ENCODE measurements at places on chromosomes 12 and 14.

- no peaks in the 10 kb centered on the region for H3K36me3 ChIP-seq
- H3K4me1 ChIP-seq, result peaks cover 7% of the 10 kb centered on the region
- H3K4me3 ChIP-seq, result no peak overlapping the region
- no peak overlapping the region for H3K27ac ChIP-seq
- no peak for DNase-seq
- no peaks in the 10 kb centered on the region for H3K27me3 ChIP-seq
Measured at GRCh38 chr12:62849398-62849797, 85.6 kb downstream of the PPM1H start.

GRCh38 chr14:105974902-105975301 lies 448.5 kb downstream of the TMEM121 start:
- H3K36me3 ChIP-seq, result no peaks in the 10 kb centered on the region
- no peak for DNase-seq
- no peak overlapping the region for H3K27ac ChIP-seq
- no peaks in the 10 kb centered on the region for H3K4me1 ChIP-seq
- H3K27me3 ChIP-seq, result no peaks in the 10 kb centered on the region
- no peak overlapping the region for H3K4me3 ChIP-seq

DNA sequence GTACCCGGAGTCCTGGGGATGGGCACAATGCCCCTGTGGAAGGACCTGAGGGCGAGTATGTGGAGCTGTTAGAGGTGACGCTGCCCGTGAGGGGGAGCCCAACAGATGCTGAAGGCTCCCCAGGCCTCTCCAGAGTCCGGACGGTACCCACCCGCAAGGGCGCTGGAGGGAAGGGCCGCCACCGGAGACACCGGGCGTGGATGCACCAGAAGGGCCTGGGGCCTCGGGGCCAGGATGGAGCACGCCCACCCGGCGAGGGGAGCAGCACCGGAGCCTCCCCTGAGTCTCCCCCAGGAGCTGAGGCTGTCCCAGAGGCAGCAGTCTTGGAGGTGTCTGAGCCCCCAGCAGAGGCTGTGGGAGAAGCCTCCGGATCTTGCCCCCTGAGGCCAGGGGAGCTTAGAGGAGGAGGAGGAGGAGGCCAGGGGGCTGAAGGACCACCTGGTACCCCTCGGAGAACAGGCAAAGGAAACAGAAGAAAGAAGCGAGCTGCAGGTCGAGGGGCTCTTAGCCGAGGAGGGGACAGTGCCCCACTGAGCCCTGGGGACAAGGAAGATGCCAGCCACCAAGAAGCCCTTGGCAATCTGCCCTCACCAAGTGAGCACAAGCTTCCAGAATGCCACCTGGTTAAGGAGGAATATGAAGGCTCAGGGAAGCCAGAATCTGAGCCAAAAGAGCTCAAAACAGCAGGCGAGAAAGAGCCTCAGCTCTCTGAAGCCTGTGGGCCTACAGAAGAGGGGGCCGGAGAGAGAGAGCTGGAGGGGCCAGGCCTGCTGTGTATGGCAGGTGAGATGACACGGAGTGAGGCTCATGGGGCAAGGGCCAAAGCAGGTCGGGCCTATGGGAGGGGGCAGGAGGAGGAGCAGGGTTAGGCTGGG lies 4.5 kb downstream of the ARHGEF40 start:
- H3K27ac ChIP-seq, result no peak overlapping the region
- H3K4me3 ChIP-seq, result no peak overlapping the region
- H3K4me1 ChIP-seq, result peaks cover 9% of the 10 kb centered on the region
- no peak for DNase-seq
- peaks cover 28% of the 10 kb centered on the region for H3K36me3 ChIP-seq
- no peaks in the 10 kb centered on the region for H3K27me3 ChIP-seq

GRCh38 chr12:120843472-120843871 lies 60.7 kb downstream of the SPPL3 start:
- H3K27ac ChIP-seq, result no peak overlapping the region
- no peak for DNase-seq
- no peaks in the 10 kb centered on the region for H3K36me3 ChIP-seq
- H3K27me3 ChIP-seq, result no peaks in the 10 kb centered on the region
- H3K4me1 ChIP-seq, result peaks cover 2% of the 10 kb centered on the region
- no peak overlapping the region for H3K4me3 ChIP-seq

GRCh38 chr12:27730097-27730588 lies 19.5 kb downstream of the MRPS35 start:
- no peak for DNase-seq
- no peaks in the 10 kb centered on the region for H3K36me3 ChIP-seq

GRCh38 chr12:43696154-43696553 lies 62.4 kb downstream of the PUS7L start:
- H3K36me3 ChIP-seq, result no peaks in the 10 kb centered on the region
- no peak overlapping the region for H3K4me3 ChIP-seq
- H3K27me3 ChIP-seq, result no peaks in the 10 kb centered on the region
- DNase-seq, result no peak
- H3K27ac ChIP-seq, result no peak overlapping the region
- H3K4me1 ChIP-seq, result no peaks in the 10 kb centered on the region

DNA sequence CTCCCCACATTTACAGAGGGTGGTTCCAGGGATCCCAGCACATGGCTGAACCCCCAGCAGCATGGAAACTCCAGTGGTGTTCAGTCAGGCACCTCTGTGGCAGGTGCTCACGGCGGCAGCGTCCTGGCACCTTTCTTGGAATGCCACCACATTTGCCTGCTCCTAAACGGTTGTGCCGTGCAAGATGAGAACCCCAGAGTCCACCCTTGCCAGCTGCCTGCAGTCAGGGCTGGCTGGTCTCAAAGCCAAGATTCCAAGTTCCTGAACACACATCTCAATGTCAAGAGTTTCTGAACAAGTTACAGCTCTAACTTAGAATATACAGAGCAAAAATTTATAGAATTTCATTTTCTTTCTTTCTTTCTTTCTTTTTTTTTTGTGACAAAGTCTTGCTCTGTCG lies 38.7 kb downstream of the DDX51 start:
- peaks cover 8% of the 10 kb centered on the region for H3K36me3 ChIP-seq
- no peaks in the 10 kb centered on the region for H3K27me3 ChIP-seq
- no peak overlapping the region for H3K4me3 ChIP-seq
- H3K4me1 ChIP-seq, result no peaks in the 10 kb centered on the region
- no peak for DNase-seq
- no peak overlapping the region for H3K27ac ChIP-seq

- no peaks in the 10 kb centered on the region for H3K36me3 ChIP-seq
- no peak overlapping the region for H3K4me3 ChIP-seq
- H3K4me1 ChIP-seq, result no peaks in the 10 kb centered on the region
- DNase-seq, result no peak
- no peak overlapping the region for H3K27ac ChIP-seq
- no peaks in the 10 kb centered on the region for H3K27me3 ChIP-seq
Measured at GRCh38 chr14:89254166-89254909, 162.7 kb downstream of the FOXN3 start.

GRCh38 chr12:3419558-3419957 lies 71.4 kb upstream of the PRMT8 start:
- no peak overlapping the region for H3K4me3 ChIP-seq
- H3K27ac ChIP-seq, result no peak overlapping the region

DNA sequence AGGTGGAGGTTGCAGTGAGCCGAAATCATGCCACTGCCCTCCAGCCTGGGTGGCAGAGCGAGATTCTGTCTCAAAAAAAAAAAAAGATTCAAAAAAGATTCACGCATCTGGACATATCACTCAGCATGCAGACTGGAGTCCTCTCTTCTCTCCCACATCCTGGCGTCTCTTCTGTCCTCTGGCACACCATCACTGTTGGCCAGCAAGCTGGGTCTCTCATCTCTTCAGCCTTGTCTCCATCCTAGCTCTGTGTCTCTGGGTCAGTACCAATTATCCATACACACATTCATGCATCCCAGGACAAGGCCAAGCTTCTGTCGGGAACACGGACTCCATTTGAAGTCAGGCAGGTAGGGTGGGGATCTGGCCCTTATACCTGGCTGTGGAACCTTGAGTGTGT lies 105.5 kb upstream of the MAP1LC3B2 start:
- no peak for DNase-seq
- no peak overlapping the region for H3K4me3 ChIP-seq
- H3K36me3 ChIP-seq, result no peaks in the 10 kb centered on the region
- no peak overlapping the region for H3K27ac ChIP-seq
- no peaks in the 10 kb centered on the region for H3K27me3 ChIP-seq

DNA sequence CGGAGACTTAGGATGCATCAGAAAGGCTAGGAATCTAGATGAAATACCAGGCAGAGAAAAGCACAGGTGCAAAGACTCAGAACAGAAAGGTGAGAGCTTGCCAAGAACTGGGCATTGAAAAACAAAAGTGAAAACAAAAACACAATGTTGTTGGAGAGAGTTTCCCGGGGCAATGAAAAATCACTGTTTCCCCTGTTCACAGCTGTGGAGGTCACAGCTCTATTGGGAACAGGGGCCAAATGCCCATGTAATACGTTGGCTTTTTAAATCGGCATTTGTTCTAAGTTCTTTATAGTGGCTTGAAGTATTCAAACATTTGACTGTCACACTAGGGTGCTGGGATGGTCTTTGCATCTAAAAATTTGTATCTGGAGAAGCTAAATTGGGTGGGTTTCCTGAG lies 108.3 kb downstream of the SLC15A4 start:
- DNase-seq, result no peak
- H3K4me1 ChIP-seq, result no peaks in the 10 kb centered on the region
- H3K27ac ChIP-seq, result no peak overlapping the region
- H3K4me3 ChIP-seq, result no peak overlapping the region
- H3K36me3 ChIP-seq, result no peaks in the 10 kb centered on the region
- no peaks in the 10 kb centered on the region for H3K27me3 ChIP-seq

DNA sequence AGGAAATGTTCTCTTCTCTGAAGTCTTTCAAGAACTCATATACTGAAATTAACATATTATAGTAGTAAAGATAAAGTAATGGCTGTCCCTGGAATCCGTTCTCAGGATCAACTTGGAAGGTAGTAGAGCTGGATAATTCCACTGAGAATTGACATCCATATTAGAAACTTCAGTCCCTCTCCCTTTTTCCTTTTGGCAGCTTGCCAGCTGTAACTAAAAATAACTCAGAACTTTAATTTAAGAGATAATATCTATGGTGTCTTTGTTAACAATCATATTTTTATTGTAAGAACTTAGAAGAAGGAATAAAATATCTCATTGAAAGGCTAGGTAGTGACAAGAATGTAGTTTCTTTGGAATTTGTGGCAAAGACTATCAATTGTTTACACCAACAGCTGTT lies 61.4 kb upstream of the PLEKHA5 start:
- no peaks in the 10 kb centered on the region for H3K36me3 ChIP-seq
- DNase-seq, result no peak
- H3K4me1 ChIP-seq, result no peaks in the 10 kb centered on the region
- H3K4me3 ChIP-seq, result no peak overlapping the region
- H3K27me3 ChIP-seq, result no peaks in the 10 kb centered on the region
- H3K27ac ChIP-seq, result no peak overlapping the region

DNA sequence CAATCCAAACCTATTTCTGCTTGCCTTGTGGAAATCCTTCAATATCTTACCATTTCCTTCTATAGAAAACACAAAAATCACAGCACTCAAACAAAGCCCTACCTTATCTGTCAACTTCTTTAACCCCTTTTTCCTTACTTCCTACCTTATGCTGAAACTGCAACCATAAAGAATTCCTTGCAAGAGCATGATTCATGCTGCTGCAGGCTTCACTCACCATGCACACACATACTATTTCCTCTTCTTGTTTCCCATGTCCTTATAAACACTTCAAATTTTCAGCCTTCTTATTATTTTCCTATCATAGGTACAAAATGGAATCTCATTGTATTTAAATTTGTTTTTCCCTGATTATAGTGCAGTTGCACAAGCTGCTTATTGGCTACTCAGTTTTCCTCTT lies 23.3 kb downstream of the LMNTD1 start:
- H3K4me1 ChIP-seq, result no peaks in the 10 kb centered on the region
- no peak overlapping the region for H3K27ac ChIP-seq
- DNase-seq, result peak; percentile 51
- H3K4me3 ChIP-seq, result no peak overlapping the region

GRCh38 chr14:64919618-64920017 lies 5.4 kb downstream of the CHURC1 start:
- H3K36me3 ChIP-seq, result no peaks in the 10 kb centered on the region
- peaks cover 7% of the 10 kb centered on the region for H3K4me1 ChIP-seq
- DNase-seq, result no peak
- H3K27ac ChIP-seq, result no peak overlapping the region

DNA sequence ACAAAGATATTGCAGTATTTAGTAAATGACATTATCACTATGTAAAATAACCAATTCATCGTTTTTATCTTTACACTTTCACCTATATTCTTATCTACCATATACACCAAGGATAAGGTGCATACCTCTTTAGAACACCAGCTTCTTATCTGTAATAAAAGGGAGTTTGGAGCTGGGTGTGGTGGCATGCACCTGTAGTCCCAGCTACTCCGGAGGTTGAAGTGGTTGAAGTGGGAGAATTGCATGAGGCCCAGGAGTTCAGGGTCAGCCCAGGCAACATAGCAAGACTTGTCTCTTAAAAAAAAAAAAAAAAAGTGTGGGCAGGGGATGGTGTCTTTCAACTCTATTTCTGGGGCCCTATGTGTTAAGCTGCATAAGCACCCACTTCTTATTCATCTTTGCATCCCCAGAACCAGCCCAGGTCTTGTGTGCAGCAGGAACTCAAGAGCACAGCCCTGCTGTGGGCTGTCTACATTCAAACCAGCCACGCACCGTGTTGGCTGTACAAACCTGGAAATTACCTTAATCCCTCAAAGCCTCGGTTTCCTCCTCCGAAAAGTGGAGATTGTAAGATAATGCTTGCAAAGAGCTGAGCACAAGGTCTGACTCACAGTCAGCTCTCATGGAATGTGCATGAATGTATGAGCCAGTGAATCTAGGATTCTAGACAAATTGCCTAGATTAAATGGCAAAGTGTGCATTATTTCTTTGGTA lies 256.6 kb upstream of the FOXN3 start:
- no peaks in the 10 kb centered on the region for H3K27me3 ChIP-seq
- no peak overlapping the region for H3K27ac ChIP-seq
- DNase-seq, result peak; percentile 76
- no peak overlapping the region for H3K4me3 ChIP-seq
- no peaks in the 10 kb centered on the region for H3K4me1 ChIP-seq

DNA sequence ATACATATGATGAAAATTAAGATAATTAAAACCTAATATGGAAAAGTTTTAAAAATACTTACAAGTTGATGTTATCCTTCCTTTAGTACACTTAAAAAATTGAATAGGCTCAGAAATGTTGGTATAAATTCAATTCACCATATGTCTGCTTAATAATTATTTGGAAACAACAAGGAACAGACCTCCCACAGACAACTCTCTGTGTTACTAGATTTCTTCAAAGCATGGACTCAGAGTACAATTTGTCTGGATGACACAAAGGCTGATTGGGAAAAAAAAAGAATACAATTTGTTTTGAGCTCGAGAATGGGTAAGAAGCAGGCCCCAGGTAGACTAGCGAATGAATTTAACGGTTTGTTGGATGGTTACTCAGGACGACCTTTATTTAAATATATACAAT lies 48.9 kb upstream of the BTG1 start:
- no peaks in the 10 kb centered on the region for H3K27me3 ChIP-seq
- no peak for DNase-seq
- H3K4me3 ChIP-seq, result no peak overlapping the region
- no peak overlapping the region for H3K27ac ChIP-seq

DNA sequence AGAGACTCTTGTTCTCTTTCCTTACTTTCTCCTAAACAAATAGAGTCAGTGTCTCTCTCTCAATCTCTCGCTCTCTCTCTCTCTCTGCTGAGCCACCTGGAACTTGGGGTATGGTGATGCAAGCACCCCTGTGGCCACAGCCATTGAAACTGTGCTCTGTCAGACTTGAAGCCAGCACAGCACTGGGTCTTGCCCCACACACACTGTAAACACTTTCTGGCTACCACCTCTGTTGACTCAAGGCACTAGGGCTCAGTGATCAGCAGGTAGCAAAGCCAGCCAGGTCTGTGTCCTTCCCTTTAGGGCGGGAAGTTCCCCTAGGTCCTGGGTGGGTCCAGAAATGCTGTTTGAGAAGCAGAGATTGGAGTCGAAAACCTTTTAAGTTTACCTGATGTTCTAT lies 125.9 kb upstream of the GARIN6 start:
- H3K4me3 ChIP-seq, result no peak overlapping the region
- no peaks in the 10 kb centered on the region for H3K27me3 ChIP-seq
- H3K4me1 ChIP-seq, result no peaks in the 10 kb centered on the region
- H3K27ac ChIP-seq, result no peak overlapping the region

All from fibroblast of lung (primary cell).